C1 segment of cervical spinal cord (tissue), 14 donors: ENCODE measurements at places on chromosomes 12 and 14.

GRCh38 chr12:119870457-119870856 is 6.7 kb downstream of the CIT start:
- no peak for DNase-seq

DNA sequence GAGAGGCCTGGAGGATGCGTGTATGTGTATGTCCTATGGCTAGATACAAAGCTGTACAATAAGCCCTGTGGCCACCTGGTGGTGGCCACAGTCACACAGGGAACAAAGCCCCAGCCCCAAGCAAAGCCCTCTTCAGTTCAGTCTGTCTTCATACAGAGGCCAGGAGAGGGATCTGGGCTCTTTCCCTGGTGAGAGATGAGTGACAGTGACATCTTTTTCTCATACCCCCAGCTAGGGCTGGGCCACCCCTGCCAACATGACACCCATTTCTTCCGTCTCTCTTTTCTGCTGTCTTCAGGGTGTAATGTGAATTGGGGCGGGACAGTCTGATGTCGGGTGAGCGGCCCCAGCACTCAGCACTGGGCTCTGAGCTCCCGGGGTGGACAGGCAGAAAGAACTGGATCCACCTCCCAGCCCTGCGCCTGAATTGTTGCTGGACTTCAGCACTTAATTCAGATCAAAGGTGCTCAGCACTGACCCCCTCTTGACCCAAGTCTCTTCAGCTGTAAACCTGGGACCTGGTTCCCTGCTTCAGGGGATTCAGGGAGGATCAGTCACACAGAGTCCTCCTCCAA is 59.8 kb downstream of the SERPINA3 start:
- no peak for DNase-seq

- no peak for DNase-seq
Observed at GRCh38 chr12:121124402-121125109, 8.1 kb upstream of the P2RX7 start.

- no peak for DNase-seq
Observed at GRCh38 chr14:37643701-37644100, 48.3 kb downstream of the TTC6 start.

DNA sequence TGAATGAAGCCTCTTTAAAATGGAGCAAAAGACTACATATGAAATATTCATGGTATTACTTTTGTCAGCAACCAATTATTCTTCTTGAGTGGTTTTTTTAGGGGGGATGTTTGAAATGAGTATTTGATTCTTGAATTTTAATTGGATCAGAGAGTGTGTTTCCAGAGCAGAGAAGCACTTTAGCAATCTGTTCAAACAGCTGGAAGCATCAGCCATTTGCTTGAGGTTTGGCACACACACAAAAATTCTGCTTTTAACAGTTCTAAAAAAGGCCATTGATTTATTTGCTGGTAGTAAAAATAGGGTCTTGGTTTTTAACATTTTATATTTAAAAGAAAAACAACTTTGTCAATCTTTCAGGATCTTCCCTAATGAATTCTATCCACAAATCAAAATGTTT is 292.7 kb downstream of the LRFN5 start:
- DNase-seq, result no peak

- no peak for DNase-seq
Observed at GRCh38 chr14:49160983-49161382, 425.2 kb downstream of the RPS29 start.

DNA sequence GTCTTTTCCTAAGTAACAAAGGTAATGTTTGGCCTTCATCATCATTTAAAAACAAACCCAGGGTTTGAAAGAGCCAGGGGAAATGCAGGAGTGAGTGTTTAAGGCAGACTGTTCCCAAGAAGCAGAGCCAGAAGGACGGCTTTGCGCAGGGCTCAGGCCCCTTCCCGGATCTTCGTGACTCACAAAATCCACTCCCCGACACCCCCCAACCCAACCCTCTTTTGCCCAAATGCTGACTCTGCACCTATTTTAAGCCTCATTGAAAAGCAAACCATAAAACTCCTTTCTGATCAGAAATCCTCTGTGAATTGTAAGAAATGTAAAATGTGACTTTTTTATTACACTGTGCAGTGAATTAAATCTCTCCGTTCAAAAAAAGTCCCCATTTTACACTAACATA is 67.5 kb downstream of the SETD3 start:
- no peak for DNase-seq

- peak; percentile 23 for DNase-seq
Observed at GRCh38 chr12:54159140-54159539, 29.6 kb downstream of the SMUG1 start.

DNA sequence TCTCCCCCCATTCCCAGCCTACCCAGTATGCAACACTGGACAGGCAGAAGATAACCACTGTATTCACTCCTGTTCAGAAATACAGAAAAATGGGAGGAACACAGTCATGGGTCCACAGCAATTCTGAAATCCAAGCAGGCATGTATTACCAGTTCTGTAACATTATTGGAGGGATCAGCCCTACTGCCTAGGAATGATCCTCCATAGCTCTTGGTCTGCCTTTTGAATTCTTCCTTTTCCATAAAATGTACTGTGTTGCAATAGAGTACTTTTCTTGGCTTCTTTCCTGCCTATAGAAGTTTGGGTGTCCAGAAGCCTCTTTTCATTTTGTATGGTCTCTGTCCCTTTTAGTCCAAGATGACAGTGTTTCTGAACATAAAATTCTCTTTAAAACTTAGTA is 46.5 kb downstream of the SPATS2 start:
- no peak for DNase-seq

GRCh38 chr14:57785058-57785457 is 80.8 kb downstream of the SLC35F4 start:
- DNase-seq, result no peak

- DNase-seq, result no peak
Observed at GRCh38 chr12:118053071-118053985, 7.7 kb downstream of the WSB2 start.

DNA sequence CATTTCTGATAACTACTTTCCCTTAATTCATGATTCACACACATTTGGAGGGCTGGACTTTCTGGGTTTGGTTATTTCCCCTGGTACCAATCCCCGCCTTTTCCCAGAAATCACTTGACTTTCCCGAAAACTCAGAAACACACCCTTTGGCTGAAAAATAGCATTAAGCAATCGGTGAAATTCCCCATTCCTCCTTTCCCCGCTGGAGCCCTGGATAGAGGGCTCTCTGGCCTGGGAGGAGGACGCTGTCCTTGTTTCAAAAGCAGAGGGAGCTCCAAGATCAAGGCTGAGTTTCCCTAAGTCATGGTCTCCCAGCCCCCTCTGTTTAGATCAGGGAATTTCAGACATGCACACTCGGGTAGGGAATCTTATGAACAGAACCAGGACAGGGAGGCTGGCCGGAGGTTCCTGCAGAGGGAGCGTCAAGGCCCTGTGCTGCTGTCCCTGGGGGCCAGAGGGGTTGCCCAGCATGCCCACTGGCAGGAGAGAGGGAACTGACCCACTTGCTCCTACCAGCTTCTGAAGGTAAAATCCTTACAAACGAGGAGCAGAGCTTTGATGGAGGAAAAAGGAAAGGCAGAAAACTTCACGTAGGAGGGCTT is at the start of gene C1S:
TSS of gene C1S (plus strand) at position 366 of the 602 bp plus-strand sequence. CDS start 1,195 bp downstream, outside the sequence.
- DNase-seq, result no peak

DNA sequence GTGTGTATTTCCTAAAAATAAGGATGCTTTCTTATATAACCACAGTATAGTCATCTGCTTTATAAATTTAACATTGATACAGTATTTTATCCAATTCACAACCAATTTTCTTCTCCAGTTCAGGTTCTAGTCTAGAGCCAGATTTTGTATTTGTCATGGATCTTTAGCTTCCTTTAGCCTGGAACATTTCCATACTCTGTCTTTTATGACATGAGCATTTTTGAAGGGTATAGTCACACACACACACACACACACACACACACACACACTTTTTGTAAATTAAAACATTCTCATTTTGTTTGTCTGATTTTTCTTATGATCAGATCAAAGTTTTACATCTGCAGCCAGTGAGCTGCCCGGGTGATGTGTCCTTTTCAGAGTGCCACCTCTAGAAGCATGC is 25.4 kb downstream of the CGRRF1 start:
- DNase-seq, result no peak

GRCh38 chr12:90193500-90193899 is 484.9 kb upstream of the ATP2B1 start:
- no peak for DNase-seq

DNA sequence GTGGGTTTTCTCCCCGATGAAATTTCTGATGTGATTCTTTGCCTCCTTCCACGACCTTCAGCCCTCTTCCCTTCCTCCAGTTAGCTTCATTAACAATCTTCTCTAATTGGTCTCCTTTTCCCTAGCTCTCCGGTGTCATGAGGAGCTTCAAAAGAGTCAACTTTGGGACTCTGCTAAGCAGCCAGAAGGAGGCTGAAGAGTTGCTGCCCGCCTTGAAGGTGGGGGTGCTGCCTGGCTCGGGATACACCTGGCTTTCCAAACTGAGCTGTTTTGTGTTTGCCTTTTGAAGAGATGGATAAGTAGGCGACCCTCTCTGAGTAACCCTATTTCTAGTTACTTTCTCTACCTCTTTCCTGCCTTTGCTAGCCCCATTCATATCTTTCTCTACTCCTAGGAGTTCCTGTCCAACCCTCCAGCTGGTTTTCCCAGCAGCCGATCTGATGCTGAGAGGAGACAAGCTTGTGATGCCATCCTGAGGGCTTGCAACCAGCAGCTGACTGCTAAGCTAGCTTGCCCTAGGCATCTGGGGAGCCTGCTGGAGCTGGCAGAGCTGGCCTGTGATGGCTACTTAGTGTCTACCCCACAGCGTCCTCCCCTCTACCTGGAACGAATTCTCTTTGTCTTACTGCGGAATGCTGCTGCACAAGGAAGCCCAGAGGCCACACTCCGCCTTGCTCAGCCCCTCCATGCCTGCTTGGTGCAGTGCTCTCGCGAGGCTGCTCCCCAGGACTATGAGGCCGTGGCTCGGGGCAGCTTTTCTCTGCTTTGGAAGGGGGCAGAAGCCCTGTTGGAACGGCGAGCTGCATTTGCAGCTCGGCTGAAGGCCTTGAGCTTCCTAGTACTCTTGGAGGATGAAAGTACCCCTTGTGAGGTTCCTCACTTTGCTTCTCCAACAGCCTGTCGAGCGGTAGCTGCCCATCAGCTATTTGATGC is 797 bp downstream of the ESPL1 start:
- DNase-seq, result no peak

GRCh38 chr12:132881818-132882217 is 5.6 kb downstream of the CHFR start:
- no peak for DNase-seq

DNA sequence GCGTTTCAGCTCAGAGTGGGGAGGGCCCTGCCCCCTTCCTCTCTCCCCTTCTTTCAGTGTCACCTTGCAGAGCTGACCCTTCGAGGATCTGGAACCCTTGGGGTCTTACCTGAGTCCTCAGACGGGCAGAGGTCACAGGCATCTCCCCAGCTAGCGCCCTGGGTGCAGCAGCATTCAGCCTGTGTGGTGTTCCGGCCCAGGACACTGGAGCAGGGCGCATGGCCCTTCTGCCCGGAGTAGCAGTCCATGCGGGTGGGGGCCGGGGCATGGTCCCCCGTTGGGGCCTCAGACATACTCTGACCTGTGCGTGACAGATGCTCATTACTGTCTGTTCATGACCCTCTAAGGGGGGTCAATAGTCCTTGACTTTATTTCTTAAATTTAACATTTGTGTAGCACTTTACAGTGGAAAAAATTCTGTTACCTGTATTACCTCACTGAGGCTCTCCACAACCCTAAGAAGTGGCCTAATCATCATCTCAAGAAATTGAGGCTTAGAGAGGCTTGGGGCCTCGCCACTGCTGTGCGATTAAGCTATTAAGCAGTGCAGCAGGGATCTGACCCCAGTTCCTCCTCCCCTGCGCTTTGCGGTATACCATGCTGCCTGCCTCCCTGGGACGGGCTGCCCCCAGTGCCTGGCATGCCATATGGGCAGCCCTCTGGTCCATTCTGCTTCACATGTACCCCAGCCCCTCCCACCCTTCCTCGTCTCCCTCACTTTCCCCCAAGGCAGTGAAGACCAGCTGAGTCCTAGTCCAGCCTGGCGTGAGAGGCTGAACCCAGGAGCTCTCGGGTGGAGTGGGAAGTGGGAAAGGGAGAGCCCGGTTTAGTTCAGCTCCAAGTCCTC is 11.5 kb downstream of the ISCA2 start:
- no peak for DNase-seq

DNA sequence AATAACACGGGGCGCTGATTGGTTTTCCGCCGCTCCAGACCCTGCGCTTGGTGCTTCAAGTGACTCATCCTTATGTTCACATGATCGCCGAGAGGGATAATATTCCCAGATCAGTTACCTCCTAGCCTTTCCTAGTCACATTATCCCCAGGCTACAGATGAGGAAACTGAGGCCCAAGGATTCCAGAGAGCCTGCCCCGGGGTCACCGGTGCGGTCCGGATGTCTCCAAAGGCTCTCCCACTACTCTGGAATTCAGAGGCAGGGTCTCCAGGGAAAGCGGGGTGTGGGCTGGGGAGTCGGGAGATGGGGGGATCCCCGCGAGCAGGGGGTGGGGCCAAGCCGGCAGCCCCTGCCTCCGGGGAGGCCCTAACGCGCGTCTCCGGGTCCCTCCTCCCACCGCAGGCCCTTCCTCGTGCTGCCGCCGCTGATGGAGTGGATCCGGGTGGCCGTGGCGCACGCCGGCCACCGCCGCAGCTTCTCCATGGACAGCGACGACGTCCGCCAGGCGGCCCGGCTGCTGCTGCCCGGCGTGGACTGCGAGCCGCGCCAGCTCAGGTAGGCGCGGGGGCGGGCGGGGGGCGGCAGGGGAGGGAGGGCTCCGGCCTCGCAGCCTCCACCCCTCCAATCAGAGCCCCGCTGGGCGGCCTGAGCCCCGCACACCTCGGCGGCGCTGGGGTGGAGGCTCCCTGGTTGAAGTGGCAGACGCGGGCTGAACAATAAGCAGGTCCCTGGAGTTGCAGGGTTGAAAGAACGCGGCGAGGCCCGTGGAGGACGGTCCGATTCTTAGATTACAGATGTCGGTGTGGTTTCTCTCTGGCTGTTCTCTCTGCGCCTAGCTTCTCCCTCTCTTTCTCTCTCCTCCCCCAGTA is 104.6 kb upstream of the PWP1 start:
- no peak for DNase-seq

GRCh38 chr12:11863478-11863906 is 207.2 kb upstream of the BCL2L14 start:
- no peak for DNase-seq

DNA sequence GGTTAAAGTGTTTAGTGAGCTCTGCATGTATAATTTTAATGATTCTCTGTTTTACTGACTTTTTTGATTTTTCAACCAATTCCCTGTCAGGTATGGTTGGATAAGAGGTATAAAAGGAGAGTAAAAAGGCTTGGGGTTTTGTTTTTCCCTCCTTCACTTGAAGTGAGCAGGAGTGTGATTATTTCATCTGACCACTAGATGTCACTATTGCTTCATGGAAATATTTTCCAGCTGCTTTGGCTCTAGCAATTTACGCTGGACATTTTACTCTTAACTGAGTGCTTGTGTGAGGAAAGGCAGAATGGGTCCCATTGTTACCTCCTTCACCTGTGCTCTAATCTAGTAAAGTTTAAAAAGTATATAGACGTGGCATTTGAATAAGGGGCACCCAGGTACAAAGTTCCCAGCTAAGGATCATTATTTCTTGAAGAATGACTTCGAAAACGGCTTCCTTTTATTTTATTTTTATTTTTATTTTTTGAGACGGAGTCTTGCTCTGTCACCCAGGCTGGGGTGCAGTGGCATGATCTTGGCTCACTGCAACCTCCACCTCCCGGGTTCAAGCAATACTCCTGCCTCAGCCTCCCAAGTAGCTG is 66.5 kb downstream of the TBC1D30 start:
- no peak for DNase-seq

GRCh38 chr12:5643266-5643665 is 211.4 kb downstream of the NTF3 start:
- DNase-seq, result no peak
